Immature natural killer cell (primary cell): ENCODE measurements at places on chromosomes 16 and 17. TPM values are rescaled to one million over a fixed set of nuclear protein-coding genes. Genes with fewer than 3 reads are reported as not detected.

DNA sequence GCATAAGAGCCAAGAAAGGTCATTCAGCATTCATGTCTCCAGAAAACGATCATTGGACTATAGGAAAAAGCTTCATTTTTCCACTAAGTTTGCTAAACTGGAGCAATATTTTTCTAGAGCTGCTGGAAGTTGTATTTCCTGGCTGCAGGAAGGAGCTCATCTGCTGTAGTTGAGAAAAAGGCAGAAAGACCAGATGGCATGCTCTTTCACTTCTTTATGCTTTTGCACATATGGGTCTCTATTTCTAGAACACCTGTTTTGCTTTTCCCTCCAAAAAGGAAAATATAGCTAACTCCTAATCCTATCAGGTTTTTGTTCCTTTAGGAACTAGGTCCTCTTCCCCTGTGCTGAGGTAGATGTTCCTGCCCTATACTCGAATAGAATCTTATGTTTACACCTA is 61.9 kb upstream of the HLF start:
- H3K27me3 ChIP-seq, result peaks cover 22% of the 10 kb centered on the region
- no peak overlapping the region for H3K27ac ChIP-seq
- no peak overlapping the region for H3K4me3 ChIP-seq
- H3K36me3 ChIP-seq, result no peaks in the 10 kb centered on the region
- no peak for DNase-seq
- H3K4me1 ChIP-seq, result no peaks in the 10 kb centered on the region

GRCh38 chr17:62163847-62164246 is 98.8 kb upstream of the MED13 start:
- H3K4me1 ChIP-seq, result no peaks in the 10 kb centered on the region
- peaks cover 7% of the 10 kb centered on the region for H3K27me3 ChIP-seq
- no peak overlapping the region for H3K4me3 ChIP-seq
- H3K27ac ChIP-seq, result no peak overlapping the region

DNA sequence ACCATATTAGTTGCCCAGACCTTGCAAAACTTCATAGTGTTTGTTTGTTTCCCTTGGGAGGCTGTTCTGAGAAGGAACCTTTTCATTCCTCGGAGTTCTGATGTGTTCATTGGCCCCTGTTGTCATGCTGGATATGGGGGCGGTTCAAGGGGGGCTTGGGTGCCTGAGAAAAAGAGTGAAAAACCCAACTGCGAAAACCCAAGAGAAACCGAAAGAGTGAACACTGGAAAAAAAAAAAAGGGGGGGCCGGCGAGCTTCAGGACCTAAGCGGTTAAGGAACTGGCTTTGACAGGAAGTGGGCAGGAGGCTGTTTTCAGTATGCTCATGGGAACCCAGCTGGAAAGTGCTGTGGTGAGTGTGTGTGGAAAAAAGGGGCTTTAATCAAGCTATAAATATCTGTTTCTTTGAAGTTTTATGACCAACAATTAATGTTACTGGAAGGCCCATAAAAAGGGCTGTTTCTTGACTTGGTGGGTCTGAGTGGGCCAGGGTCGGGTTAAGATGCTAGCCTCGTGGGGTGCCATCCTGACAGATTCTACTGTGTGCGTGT is 510.7 kb downstream of the MAF start:
- H3K4me1 ChIP-seq, result peaks cover 72% of the 10 kb centered on the region
- H3K27me3 ChIP-seq, result peaks cover 24% of the 10 kb centered on the region
- no peaks in the 10 kb centered on the region for H3K36me3 ChIP-seq
- peak overlapping the region; percentile 93 for H3K27ac ChIP-seq
- H3K4me3 ChIP-seq, result peak overlapping the region; percentile 86

DNA sequence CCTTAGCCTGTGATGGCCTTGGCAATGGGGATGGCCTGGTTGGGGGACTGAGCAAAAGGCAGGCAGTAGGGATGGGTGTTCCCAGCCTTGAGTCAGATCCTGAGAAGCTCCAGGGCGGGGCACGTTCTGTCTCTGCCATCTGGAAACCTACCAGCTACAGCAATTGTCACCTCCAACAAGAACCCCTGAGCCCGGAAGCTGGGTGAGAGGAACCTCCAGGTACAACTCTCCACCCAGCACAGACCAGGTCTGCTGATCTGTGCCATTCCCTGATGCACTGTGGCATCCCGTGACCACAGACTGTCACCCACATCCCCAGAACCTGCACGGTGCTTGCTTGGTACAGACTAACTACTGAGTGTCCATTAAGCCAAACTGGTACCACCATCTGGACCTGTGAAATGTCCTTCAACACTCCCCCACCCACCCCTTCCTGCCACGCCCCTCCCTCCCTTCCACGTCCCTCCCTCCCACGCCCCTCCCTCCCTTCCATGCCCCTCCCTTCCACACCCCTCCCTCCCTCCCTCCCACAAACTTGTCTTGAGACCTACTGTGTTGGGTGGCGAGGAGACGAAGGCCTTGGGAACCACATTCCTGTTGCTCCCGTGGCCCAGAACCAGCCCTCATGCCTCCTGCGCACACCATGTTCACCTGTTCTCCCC is 16.6 kb downstream of the MYO15B start:
- no peaks in the 10 kb centered on the region for H3K4me1 ChIP-seq
- H3K27ac ChIP-seq, result no peak overlapping the region
- H3K4me3 ChIP-seq, result no peak overlapping the region
- H3K27me3 ChIP-seq, result no peaks in the 10 kb centered on the region
- no peaks in the 10 kb centered on the region for H3K36me3 ChIP-seq
- DNase-seq, result no peak

- no peak for DNase-seq
- no peaks in the 10 kb centered on the region for H3K27me3 ChIP-seq
- H3K27ac ChIP-seq, result no peak overlapping the region
- H3K4me3 ChIP-seq, result no peak overlapping the region
- H3K36me3 ChIP-seq, result peaks cover 7% of the 10 kb centered on the region
These were observed 5.4 kb downstream of the NPLOC4 start for GRCh38 chr17:81631482-81631881.

DNA sequence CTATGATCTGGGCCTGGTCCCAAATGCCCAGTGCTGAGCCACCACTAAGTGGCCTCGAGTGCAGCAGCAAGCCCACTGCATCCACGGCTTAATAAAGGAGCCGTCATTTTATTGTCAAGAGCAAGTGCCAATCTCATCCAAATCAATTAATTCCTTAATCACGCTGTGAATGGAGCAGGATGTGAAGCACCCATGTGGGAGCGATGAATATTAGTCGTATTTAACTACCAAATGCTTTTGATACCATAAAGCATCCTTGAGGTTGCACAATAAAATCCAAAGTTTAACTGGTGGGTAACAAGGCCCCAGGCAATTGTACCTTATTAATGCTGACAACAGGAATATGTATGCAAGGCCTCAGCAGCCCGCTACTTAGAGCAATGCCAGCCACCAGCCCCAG is 226.0 kb upstream of the C16orf82 start:
- H3K27ac ChIP-seq, result no peak overlapping the region
- DNase-seq, result no peak
- H3K4me3 ChIP-seq, result no peak overlapping the region
- no peaks in the 10 kb centered on the region for H3K36me3 ChIP-seq
- no peaks in the 10 kb centered on the region for H3K4me1 ChIP-seq

DNA sequence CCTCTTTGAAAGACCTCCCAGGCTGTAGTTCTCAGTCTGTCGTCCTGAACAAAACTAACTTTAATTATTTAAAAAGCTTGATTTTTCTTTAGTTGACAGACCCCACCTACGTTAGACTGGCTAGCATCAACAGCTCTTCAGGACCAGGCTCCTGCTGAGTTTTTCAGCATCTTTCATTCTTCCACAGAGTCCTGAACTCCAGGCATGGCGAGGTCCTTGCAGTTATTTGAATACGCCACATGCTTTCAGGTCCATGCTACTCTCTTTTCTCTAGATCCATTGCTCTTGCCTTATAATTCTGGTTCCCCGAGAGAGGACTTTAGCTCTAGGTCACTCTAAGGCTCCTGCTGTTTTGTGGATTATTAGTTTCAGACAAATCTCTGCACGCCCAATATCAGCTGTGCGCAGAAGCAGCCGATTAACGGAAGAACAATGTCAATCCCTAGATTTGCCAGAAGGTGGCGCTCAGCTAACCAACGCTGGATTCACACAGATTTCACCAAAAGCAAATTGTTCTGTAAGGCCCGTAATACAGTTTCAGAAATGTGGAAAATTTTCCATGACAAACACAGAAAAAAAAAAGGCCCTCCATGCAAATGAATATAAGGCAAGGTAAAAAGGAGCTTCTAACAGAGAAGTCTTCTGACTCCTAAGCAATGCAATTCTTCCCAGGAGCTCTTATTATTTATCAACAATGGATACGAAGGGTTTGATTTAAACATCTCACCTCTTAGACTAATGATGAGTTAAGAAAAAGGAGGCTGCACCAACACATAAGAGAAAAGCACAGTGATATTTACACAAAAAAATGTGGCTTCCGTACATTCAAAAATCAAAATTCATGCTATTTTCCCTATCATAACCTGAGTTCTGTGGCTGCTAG is 33.5 kb upstream of the BCO1 start:
- no peak overlapping the region for H3K27ac ChIP-seq
- no peak overlapping the region for H3K4me3 ChIP-seq
- peaks cover 8% of the 10 kb centered on the region for H3K27me3 ChIP-seq
- peak; percentile 8 for DNase-seq
- H3K36me3 ChIP-seq, result no peaks in the 10 kb centered on the region

DNA sequence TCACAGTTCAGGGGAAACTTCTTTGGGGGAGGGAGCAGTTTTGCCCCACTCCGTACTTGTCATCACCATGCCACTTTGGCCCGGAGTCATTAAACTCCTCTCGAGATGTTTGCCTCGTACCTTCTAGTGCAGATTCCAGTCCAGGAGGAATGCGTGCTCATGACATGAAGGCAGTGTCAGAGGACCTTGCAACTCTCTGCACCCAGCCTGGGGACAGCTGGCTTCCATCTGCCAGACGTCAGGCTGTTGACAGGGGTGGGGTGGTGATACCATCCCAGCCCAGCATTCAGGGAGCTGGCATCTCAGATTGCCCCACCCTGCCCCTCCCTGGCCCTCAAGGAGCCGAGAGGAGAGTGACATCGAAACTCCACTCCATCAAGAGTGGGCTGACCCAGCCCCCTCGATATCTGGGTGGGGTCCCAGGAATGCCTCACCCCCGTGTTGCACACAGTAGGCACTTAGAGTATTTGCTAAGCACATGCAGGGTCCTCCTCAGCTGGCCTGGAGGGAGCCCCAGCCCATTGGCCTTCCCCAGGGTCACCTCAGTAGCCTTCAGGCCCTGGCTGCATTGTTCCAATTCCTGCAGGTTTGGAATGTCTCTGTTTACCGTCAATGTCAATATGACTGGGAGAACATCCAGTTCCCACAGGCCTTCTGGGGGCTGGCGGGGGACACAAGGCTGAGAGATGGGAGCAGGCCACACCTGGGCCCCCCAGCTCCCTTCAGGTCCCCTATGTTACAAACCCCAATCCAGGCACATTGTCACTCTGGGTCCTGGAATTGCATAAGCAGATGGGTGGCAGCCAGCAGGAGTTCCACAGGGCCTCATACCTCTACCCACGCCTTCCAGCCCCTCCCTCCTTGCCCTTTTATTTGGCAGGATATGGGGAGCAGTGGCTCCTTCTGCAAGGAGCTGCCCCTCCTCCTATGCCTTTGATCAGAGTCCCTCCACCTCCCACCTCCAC is 21.3 kb upstream of the EMP2 start:
- no peak for DNase-seq
- no peaks in the 10 kb centered on the region for H3K4me1 ChIP-seq
- peaks cover 5% of the 10 kb centered on the region for H3K27me3 ChIP-seq
- no peaks in the 10 kb centered on the region for H3K36me3 ChIP-seq

GRCh38 chr17:44848257-44848795 is 643 bp downstream of the HIGD1B start:
- H3K4me1 ChIP-seq, result no peaks in the 10 kb centered on the region
- peaks cover 1% of the 10 kb centered on the region for H3K27me3 ChIP-seq
- peaks cover 22% of the 10 kb centered on the region for H3K36me3 ChIP-seq
- H3K27ac ChIP-seq, result no peak overlapping the region
- no peak overlapping the region for H3K4me3 ChIP-seq

DNA sequence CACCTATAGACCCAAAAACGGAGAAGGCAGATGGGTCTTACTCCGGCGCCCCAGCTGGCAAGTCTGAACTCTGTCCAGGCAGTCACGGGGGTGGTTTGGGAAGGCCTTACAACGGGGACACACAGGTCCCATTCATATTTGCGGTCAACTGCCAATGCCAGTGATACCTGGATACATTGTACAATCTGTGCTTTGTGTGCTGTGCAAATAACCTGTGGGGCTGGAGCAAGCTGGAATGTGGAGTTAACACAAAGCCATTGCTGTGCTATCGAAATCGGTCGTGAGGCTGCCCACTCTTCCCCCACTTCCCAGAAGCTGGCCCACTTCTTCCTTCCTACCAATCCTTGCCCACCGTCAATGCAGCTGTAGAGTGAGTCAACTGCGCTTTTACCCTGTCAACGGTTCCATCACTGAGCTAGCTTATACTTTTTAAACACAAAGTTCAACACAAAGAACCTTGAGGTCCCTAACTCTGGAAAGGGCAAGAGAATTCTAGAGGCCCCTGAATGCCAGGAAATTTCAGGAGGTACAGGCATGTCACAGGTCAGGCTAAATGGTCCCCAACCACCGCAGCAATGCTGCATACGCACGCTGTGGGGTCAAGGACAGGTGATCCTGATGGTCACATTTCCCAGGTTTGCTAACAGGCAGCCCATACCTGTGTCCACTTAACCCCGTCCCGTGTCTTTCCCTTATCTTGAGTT is 122.8 kb downstream of the ZFHX3 start:
- peaks cover 23% of the 10 kb centered on the region for H3K4me1 ChIP-seq
- H3K27me3 ChIP-seq, result no peaks in the 10 kb centered on the region
- no peak overlapping the region for H3K27ac ChIP-seq
- H3K36me3 ChIP-seq, result no peaks in the 10 kb centered on the region
- DNase-seq, result no peak

DNA sequence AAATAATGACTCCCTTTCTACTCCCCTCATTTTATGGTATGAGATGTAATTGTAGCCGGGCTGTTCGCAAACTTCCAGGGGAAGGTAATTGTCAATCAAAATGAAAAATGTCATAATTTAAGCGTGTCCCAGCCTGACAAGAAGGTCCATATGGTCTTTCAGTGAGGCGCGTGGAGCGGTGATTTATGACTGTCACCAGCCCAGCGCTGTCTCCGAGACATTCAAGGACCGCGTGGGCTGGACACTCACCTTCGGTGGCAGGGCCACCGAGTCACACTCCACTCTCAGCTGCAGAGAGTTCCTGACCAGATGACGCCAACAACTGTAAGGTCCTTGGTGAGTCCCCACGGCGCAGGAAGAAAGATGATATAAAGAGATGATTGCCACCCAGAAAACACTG is 157.7 kb upstream of the TNRC6C start:
- no peak overlapping the region for H3K27ac ChIP-seq
- no peak overlapping the region for H3K4me3 ChIP-seq
- DNase-seq, result no peak

DNA sequence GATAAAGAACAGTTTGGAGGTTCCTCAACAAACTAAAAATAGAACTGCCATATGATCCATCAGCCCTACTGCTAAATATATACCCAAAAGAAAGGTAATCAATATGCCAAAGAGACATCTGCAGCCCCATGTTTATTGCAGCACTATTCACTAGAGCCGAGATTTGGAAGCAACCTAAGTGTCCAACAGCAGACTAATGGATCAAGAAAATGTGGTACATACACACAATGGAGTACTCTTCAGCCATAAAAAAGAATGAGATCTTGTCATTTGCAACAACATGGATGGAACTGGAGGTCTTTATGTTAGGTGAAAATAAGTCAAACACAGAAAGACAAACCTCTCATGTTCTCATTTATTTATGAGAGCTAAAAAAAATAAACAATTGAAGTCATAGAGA is 48.8 kb upstream of the NACA2 start:
- DNase-seq, result no peak
- peaks cover 7% of the 10 kb centered on the region for H3K27me3 ChIP-seq
- H3K27ac ChIP-seq, result no peak overlapping the region
- H3K4me1 ChIP-seq, result no peaks in the 10 kb centered on the region

Gene DDX42
- polyA plus RNA-seq, result 5.5 TPM

Gene PRSS22
- polyA plus RNA-seq, result not detected

Gene SHPK
- 6.4 TPM for polyA plus RNA-seq

Gene TVP23A
- polyA plus RNA-seq, result 0.14 TPM
